ENCODE measurements at places on chromosomes 2 and 18.

GRCh38 chr2:215874418-215874817, 138.9 kb downstream of the MREG start:
- H3K27ac ChIP-seq: no peak overlapping the region
- no peaks in the 10 kb centered on the region for H3K36me3 ChIP-seq
- DNase-seq: no peak
- no peaks in the 10 kb centered on the region for H3K4me1 ChIP-seq
- no peak overlapping the region for H3K4me3 ChIP-seq

- H3K36me3 ChIP-seq: no peaks in the 10 kb centered on the region
- no peaks in the 10 kb centered on the region for H3K27me3 ChIP-seq
- no peak overlapping the region for H3K4me3 ChIP-seq
- DNase-seq: no peak
- H3K27ac ChIP-seq: no peak overlapping the region
Observed at GRCh38 chr2:231360401-231360800, 35.1 kb upstream of the B3GNT7 start.

GRCh38 chr2:223922308-223922707, 22.8 kb downstream of the WDFY1 start:
- H3K27me3 ChIP-seq: no peaks in the 10 kb centered on the region
- peaks cover 13% of the 10 kb centered on the region for H3K36me3 ChIP-seq
- peaks cover 3% of the 10 kb centered on the region for H3K4me1 ChIP-seq
- H3K27ac ChIP-seq: no peak overlapping the region

DNA sequence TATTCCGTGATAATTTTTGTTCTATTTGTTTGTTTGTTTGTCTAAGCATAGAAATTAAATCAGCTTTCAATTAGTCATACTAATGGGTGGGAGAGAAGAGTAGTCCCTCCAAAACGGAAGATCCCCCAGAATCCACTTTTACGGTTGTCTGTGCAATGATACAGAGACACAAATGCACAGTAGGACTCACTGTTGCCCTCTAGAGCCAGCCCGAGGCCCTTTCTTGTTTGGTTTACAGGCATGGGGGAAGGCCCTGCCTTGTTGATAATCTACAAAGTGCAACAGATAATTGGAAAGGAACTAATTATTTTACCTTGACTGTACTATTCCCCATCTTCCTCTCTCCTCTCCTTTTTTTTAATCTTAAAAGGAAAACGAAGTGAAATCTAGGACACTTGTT, 121.1 kb downstream of the ACOXL start:
- H3K27ac ChIP-seq: no peak overlapping the region
- H3K4me1 ChIP-seq: no peaks in the 10 kb centered on the region
- no peak overlapping the region for H3K4me3 ChIP-seq
- no peak for DNase-seq
- no peaks in the 10 kb centered on the region for H3K36me3 ChIP-seq

DNA sequence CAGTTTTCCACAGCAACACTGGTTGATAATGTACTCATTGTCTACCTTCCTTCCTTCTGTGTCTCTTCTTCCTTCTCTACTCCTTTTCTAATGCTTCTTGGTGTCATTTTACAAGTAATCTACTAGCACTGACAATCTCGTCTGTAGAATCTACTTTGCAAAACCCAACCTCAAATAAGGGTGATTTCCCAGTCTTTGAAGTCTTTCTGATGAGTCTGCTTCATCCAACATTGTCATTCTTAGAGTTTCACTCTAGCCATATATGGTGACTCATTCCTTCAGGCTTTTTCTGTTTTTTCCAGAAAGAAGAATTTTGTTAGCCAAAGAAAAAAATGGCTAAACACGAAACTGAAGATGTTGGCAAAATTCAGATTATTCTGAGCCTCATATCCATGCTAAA, 288.7 kb downstream of the MBD2 start:
- H3K4me1 ChIP-seq: no peaks in the 10 kb centered on the region
- no peak for DNase-seq
- no peaks in the 10 kb centered on the region for H3K27me3 ChIP-seq
- no peaks in the 10 kb centered on the region for H3K36me3 ChIP-seq
- H3K27ac ChIP-seq: no peak overlapping the region
- no peak overlapping the region for H3K4me3 ChIP-seq

Data from tibial nerve (tissue), 4 donors.